ENCODE measurements at places on chromosomes 6 and 20.
A peak's percentile ranks its signal among the peaks of the same experiment; 100 is the strongest.

GRCh38 chr6:127547904-127548649, 28.9 kb upstream of the C6orf58 start:
- no peak for DNase-seq

DNA sequence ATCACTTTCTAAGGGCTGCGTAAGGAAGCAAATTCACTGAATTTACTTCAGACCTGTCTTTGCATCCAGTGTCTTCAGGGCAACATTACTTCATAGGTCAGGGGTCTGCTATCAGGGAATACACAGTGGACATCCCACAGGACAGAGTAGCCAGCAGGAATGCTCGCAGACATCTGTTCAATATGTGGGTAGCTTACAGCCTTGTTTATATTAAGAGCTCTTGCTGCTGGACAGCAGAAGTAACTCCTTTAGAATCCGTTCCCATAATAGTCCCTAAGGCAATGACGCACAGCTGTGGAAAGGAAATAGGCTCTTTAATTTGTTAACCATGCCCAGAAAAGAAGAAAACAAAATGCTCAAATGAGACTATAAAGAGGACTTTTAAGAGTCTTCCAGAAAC, 198.7 kb downstream of the MOXD1 start:
- DNase-seq, result no peak

DNA sequence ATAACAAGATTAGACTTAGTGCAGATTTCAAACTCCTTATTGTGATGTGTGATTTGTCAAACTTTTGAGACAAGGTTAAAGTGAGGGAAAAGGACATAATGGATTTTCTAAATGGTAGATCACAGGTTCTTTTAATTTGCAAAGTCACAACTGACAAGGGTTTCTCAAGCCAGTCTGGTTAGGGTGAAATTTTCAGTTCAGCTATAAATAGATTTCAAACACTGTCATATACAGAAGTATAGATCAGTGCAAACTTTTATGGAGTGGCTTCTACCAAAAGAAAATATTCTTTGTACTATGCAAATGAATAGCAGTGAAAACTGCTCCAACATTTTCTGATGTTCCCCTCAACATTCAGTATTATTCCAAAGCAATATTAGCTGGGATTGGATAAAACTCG, 337.1 kb upstream of the MAN1A1 start:
- DNase-seq, result no peak

GRCh38 chr6:134850721-134851305, 99.1 kb downstream of the ALDH8A1 start:
- no peak for DNase-seq

GRCh38 chr20:20272686-20273085, 95.2 kb upstream of the INSM1 start:
- DNase-seq, result no peak

- DNase-seq, result no peak
Measured at GRCh38 chr6:98672681-98673475, 161.5 kb upstream of the POU3F2 start.

DNA sequence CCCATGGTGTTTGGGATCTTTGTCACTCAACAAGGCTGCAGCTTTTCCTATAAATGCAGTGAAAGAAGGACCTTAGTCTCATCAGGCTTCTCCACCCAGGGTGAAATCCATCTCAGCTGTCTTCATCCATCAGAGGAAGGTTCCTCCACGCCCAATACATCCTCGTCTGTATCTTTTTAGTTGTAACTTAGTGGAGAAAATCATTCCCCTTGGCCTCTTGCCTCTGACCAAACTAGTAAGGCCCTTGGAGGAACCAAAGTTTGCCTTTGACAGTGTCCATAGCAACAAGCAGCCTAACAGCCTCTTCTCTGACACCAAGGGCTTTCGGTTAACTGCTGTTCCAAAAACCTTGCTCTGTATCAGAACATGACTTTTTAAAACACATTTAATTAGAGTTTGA, 230.3 kb upstream of the ECI2 start:
- no peak for DNase-seq

GRCh38 chr6:162165479-162165878, 562.1 kb downstream of the PRKN start:
- no peak for DNase-seq

DNA sequence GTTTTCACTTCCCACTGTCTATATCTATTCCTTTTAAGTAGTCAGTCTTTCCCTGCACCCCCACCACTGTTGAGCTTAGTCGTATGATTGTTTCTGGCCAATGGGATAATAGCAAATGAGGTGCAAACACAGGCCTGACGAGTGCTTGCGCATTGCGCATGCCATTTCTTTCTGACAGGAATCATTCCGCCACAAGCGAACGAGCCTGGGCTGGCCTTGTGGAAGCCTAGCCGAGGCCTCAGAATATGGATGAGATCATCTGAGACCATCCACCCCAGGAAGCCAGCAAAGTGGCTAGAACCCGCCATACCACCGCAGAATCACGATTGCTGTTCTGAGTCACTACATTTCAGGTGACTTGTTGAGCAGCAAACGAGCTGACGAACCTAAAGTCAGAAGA, 52.2 kb upstream of the PRL start:
- no peak for DNase-seq

- DNase-seq, result no peak
Measured at GRCh38 chr20:3315136-3315535, 76.1 kb upstream of the SLC4A11 start.

- no peak for DNase-seq
Measured at GRCh38 chr6:68901044-68901443, 266.0 kb downstream of the ADGRB3 start.

DNA sequence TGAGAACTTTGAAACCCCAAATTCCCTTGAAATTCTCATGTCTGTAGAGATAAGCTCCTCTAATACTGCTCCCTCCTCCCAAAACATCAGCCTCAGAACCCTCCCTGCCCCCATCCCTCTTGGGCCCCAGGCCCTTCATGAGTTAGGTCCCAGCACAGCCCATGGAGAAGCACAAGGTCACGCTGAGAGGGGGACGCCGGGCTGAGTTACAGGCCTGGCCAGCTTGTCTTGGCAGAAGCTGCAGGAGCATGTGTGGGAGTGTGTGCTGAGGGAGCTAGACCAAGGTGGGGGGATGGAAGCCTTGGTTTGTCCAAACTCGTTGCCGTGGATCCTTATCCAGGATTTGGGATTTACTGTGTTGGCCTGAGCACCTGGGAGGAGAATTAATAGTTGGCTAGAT, 8.5 kb upstream of the PTCRA start:
- DNase-seq, result no peak

- DNase-seq, result no peak
Measured at GRCh38 chr20:3243718-3244358, 4.8 kb upstream of the SLC4A11 start.

- no peak for DNase-seq
Measured at GRCh38 chr6:119346450-119346849, 3.1 kb downstream of the MAN1A1 start.

DNA sequence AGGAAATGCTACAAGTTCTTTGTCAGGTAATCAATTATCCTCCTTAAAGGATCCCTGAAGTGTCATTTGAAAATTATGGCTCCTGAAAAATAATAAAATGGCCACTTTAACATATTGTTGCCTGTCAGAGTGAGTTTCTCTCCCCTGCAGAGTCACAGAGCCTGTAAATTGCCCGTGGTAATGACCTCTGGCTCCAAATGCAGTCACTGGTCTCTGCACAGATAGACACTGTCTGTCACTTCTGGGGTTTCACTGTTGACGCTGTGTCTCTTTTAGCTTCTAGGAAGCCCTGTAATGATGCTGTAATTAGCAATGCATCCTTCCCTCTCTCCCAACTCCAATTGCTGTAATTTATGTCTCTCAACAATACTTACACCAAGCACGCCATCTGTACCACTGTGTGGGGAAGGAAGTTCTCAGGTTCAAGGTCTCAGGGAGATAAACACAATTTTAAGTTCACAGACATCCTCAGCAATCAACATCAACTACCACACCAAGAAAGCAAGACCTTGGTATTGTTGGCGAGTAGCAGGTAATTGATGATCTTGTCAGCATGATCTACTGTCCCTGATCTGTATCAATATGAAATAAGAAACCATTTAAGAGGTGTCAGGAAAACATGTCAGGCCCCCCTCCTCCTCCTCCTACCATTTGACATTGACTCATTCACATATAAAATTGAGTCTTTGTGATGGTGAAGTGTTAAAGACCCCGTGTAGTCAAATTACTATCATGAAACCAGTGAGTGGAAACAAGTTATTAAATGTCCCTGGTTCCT, 91.2 kb upstream of the SULF2 start:
- DNase-seq, result no peak

- no peak for DNase-seq
Measured at GRCh38 chr6:29948277-29948676, 5.9 kb downstream of the HLA-A start.

DNA sequence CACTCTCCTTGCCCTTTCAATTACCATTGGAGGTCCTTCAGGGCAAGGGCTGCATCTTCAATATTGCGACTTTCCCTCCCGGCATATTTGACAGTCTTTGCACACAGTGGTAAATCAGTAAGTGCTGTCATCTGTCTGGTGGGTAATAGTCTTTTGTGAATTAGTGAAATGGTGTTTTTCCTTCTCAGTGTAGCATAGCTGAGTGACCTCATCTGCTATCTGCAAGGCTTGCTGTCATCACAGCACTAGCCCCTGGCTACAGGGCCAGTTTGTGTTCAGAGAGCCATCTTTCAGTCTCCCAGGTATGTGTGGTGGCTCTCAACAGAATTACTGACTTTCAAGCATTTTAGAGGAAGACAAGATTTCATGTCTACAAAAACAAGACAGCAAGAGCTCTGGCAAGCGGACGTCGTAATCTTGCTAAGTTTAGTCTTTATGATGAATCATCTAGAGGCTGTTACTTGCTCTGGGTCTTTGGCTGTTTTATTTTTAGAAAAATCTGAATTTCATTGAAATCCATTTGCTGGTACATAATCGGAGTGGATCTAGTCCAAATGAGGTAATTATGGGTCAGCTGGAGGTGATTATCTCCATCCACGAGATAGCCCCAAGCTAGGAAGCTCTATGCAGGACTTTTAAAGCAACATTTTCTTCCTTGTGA, 528.9 kb downstream of the EPM2A start:
- DNase-seq, result no peak

- no peak for DNase-seq
Measured at GRCh38 chr6:21158873-21159272, 434.7 kb upstream of the SOX4 start.

GRCh38 chr20:53122853-53123252, 150.7 kb downstream of the TSHZ2 start:
- no peak for DNase-seq

GRCh38 chr6:101777646-101778045, 384.1 kb downstream of the GRIK2 start:
- DNase-seq, result no peak

GRCh38 chr6:79630883-79631692, at the start of gene SH3BGRL2:
TSS of gene SH3BGRL2 (plus strand) at chr6:79631329. CDS start at chr6:79631462, 133 bp downstream.
- no peak for DNase-seq

- no peak for DNase-seq
Measured at GRCh38 chr20:48098866-48099265, 313.6 kb upstream of the SULF2 start.

DNA sequence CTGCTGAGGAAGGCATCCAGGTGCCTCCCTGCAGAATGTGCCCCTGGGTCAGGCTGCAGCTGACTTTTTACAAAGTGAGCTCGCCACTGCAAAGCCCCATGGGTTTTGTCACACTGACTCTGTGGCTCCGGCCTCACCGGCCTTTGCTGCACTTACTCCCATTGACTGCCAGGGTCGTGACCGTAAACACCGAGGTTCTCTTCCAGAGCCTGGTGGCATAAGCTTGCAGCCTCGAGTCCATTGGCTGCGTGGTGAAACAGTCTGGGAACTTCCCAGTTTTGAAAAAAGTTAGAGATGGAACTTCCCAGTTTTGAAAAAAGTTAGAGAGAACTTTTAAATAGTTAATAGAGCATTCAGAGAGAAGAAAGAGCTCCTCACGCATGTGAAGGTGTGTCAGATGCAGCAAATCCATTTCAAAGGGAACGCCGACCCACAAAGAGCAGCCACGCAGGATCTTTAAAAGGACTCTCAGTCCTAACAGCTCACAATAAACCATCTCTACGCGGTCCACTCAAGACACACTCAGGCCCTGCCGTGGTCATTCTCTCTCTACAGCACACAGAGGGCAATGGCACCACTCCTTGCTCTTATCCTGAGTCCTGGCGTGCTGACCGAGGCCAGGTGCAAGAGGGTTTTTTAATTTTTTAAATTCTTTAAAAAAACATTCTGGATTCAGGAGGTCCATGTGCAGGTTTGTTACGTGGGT, 12.8 kb downstream of the RAMACL start:
- no peak for DNase-seq

- no peak for DNase-seq
Measured at GRCh38 chr6:83893024-83893423, 33.5 kb downstream of the CYB5R4 start.

DNA sequence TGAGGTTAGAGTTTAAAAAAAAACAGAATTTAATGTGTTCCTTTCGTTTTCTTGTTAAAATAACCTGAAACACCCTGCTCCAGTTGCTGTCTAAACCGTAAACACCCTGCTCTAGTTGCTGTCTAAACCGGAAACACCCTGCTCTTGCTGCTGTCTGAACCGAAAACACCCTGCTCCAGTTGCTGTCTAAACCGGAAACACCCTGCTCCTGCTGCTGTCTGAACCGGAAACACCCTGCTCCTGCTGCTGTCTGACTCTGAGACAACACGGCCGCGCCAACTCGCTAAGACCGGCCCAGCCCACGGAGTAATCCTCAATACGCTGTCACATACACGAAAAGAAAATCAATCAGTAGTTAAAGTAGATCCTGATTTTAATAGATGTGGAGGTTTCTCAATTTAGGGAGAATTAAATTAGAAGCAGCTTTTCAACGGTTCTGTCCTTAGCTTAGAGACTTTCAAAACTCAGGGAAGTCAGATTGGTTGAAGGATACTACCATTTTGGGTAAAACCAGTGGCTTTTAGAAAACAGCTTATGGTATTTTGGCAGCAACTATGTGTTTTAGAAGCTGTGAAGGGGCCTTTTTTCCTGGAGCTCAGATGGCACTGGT, 98.3 kb downstream of the RAMACL start:
- DNase-seq, result peak; percentile 86

- DNase-seq, result no peak
Measured at GRCh38 chr6:70821751-70822150, 135.1 kb downstream of the B3GAT2 start.

- DNase-seq, result no peak
Measured at GRCh38 chr20:308427-309038, 11.2 kb downstream of the ZCCHC3 start.

GRCh38 chr20:39453890-39454289, 491.7 kb downstream of the DHX35 start:
- DNase-seq, result no peak

DNA sequence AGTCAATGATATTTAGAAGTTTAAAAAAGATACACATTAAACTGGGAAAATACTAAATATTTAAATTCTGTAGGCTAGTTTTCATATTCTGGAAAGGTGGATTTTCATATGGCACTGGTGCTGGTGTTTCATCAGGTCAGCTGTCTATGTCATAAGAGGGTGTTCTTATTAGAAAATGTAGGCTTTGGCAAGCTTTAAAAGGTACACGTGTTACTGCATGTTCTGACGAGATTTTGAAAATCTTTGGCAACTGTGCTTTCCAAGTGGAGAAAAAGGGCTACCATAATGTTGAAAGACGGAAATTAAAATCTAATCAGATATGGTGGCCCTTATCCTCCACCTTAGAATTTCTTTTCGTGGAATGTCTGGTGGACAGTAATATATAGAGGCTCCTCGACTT, 30.0 kb downstream of the SLC22A3 start:
- no peak for DNase-seq

GRCh38 chr6:1372690-1373089, 16.7 kb upstream of the FOXF2 start:
- DNase-seq, result no peak
